ENCODE measurements at places on chromosomes 2 and 18. TPM values are rescaled to one million over a fixed set of nuclear protein-coding genes. Genes with fewer than 3 reads are reported as not detected.

- H3K27me3 ChIP-seq: no peaks in the 10 kb centered on the region
- DNase-seq: no peak
- no peaks in the 10 kb centered on the region for H3K4me1 ChIP-seq
- H3K27ac ChIP-seq: no peak overlapping the region
- H3K4me3 ChIP-seq: no peak overlapping the region
- H3K36me3 ChIP-seq: no peaks in the 10 kb centered on the region
These were observed 50.8 kb downstream of the AGAP1 start for GRCh38 chr2:235544689-235544969.

- H3K4me1 ChIP-seq: no peaks in the 10 kb centered on the region
- no peak for DNase-seq
- no peak overlapping the region for H3K4me3 ChIP-seq
- no peaks in the 10 kb centered on the region for H3K36me3 ChIP-seq
These were observed 20.5 kb downstream of the TMEM18 start for GRCh38 chr2:656676-657075.

- H3K36me3 ChIP-seq: no peaks in the 10 kb centered on the region
- no peak overlapping the region for H3K4me3 ChIP-seq
- H3K27me3 ChIP-seq: no peaks in the 10 kb centered on the region
- no peak for DNase-seq
- H3K4me1 ChIP-seq: peaks cover 22% of the 10 kb centered on the region
- H3K27ac ChIP-seq: no peak overlapping the region
These were observed 233.2 kb downstream of the TCF4 start for GRCh38 chr18:55354795-55355194.

- no peak overlapping the region for H3K4me3 ChIP-seq
- H3K27me3 ChIP-seq: no peaks in the 10 kb centered on the region
- no peaks in the 10 kb centered on the region for H3K36me3 ChIP-seq
- DNase-seq: no peak
- no peak overlapping the region for H3K27ac ChIP-seq
These were observed 180.6 kb downstream of the ZNF407 start for GRCh38 chr18:74778191-74778847.

DNA sequence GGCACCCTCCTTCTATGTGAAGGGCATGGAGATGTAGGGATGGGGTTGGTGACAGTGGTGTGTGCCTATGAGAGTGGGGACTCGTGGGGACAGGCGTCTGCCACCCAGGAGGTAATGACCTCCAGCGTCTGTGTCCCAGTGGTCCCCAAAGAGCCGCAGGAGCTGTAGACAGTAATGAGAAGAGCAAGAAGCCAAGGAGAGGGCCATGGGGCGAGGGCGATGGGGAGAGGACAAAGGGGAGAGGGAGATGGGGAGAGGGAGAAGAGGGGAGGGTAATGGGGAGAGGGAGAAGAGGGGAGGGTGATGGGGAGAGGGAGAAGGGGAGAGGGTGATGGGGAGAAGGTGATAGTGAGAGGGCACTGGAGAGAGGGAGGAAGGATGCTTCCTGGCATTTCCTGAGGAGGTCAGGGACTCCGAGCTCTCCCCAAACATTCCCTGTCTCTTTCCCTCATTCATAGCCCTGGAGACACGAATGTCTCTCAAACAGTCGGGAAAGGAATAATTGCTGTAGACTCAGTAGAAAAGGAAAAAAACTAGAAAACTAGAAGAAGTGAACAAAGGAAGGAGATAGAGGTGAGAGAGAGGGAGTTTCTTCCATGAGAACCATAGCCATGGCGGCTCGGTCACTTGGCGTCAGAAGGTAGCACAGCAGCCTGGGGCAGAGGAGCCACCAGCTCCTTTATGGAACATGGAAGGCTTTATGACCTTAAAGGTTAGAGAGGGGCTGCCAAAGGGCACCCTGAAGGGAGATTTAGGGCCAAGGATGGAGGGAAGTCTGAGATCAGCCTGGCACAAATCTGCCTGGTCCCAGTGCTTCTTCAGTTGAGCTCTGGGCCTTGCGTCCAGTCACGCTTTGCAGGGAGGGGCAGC, 39.5 kb downstream of the PSD4 start:
- no peak for DNase-seq
- H3K27ac ChIP-seq: no peak overlapping the region
- H3K36me3 ChIP-seq: no peaks in the 10 kb centered on the region
- H3K4me3 ChIP-seq: no peak overlapping the region
- peaks cover 47% of the 10 kb centered on the region for H3K4me1 ChIP-seq

Gene VSNL1
- total RNA-seq: 1.00 TPM

Gene CDH7
- not detected for total RNA-seq

Gene SGPP2
- not detected for total RNA-seq

DNA sequence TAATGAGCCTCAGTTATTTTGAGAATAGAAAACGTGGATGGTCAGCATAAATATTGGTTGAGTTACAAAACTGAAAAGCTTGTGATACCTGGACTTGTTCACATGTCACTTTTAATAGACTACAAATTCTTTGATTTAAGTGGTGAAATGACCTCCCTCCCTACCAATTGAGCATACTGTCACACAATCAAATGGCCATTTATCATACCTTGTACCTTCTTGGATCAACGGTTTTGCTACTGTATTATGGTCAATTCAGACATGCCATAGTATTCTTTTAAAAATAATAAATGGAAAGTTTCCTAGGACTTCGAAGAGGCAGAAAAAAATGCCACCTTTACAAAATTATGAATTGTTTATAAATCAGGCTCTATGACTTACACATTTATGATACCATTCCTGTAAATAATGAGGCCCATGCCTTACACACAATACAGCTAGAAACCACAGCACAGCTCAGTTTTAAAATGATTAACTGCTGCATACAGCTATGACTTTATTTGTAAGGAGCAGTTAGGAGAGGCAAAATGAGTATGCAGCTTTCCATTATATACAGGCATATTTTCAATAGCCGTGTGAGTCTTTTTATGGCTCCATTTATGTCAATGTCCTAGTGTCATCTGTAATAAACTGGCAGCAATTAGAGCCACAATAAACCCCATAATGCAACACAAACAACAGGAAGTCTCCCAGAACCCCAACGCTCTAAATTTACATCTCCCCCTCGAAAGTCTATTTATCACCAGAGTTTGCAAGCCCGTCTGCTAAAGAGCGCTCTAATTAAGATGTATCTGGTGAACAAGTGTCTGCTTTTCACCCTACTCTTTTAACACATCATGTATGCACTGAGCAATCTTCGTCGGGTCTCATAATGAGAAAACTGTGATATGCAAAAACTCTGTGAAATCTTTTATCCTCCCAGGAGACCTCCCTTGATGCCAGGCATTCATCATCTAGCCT, 176.1 kb downstream of the ZNF521 start:
- H3K27ac ChIP-seq: no peak overlapping the region
- DNase-seq: no peak
- H3K36me3 ChIP-seq: no peaks in the 10 kb centered on the region
- H3K27me3 ChIP-seq: no peaks in the 10 kb centered on the region

- no peak overlapping the region for H3K4me3 ChIP-seq
- H3K4me1 ChIP-seq: no peaks in the 10 kb centered on the region
- H3K27ac ChIP-seq: no peak overlapping the region
- no peak for DNase-seq
- H3K36me3 ChIP-seq: no peaks in the 10 kb centered on the region
- H3K27me3 ChIP-seq: no peaks in the 10 kb centered on the region
These were observed 249.8 kb upstream of the GCFC2 start for GRCh38 chr2:75960472-75961009.

GRCh38 chr2:223404616-223405015, 197.5 kb downstream of the SCG2 start:
- H3K36me3 ChIP-seq: no peaks in the 10 kb centered on the region
- DNase-seq: no peak
- H3K27me3 ChIP-seq: no peaks in the 10 kb centered on the region
- H3K4me1 ChIP-seq: no peaks in the 10 kb centered on the region
- H3K4me3 ChIP-seq: no peak overlapping the region
- H3K27ac ChIP-seq: no peak overlapping the region

Gene RAB27B
- total RNA-seq: 0.88 TPM

Measured in SJSA1 (cell line).